Epithelial cell of esophagus (primary cell): ENCODE measurements at places on chromosomes 1 and 21.

- DNase-seq, result no peak
Measured at GRCh38 chr1:97780884-97781283, 139.9 kb downstream of the DPYD start.

DNA sequence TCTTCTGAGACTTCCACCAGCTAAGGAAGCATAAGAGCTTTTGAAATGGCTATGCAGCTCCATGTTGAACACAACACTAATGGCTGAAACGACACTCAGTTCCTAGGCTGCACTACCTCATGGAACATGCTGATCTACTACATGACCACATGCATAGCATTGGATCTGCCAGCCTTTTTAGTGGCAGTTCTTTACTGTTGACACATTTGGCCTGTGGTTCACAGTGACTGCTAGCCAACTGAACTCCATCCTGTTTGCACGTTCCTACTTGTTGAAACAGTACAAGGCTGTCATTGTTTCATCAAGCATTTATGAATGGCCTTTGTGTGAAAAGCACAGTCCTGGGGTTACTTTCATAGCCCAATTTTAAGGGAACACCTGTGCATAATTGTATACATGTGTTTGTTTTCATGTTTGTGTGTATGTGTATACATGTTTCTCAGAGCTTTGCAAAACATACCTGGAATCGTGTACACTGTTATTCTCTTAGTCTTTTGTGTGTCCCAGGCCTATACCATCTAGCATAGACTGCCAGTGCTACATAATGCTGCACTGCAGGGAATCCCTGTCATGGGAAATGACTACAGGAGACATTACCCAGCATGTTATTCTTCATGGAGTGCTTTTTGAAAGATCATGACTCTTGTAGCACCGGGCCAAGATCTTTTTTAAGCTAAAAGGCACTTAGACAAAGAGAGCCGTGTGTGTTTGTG, 179.6 kb upstream of the ESRRG start:
- peak; percentile 95 for DNase-seq

GRCh38 chr1:19392221-19392620, 80.1 kb downstream of the SLC66A1 start:
- DNase-seq, result no peak

DNA sequence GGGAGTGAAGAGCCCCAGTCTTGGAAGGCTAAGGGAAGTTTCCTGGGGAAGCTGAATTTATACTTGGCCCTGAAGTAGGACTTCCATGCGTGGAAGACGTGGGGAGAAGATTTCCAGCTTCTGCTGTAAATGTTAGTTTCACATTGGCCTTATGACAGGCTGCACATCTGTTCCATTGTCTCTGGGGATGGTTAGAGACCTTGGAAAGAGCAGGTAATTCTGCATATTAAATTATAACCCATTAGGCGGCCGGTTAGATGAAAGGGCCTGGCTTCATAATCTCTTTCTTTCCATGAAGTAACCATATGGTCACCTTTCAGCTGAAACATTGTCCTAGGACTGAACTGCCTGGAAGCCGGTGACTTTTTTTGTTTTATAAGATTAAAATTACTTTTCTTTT, 37.5 kb downstream of the DPT start:
- DNase-seq, result no peak

DNA sequence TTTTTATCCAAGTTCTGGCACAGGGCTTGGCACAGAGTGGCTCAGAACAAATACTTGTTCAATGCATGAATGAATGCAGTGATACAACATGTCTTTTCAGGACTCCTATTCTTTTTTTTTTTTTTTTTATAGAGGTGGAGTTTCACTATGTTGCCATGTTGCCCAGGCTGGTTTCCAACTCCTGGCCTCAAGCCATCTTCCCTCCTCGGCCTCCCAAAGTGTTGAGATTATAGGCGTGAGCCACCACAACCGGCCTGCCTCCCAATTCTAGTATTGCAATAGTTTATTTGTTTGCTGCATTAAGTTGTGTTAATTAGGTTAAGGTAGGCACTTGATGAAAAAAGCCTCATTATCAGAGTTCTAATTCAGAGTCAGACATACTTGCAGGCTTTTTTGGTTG, 17.9 kb downstream of the UBE4B start:
- DNase-seq, result no peak

GRCh38 chr1:224092601-224093000, 21.3 kb upstream of the FBXO28 start:
- DNase-seq, result no peak

GRCh38 chr1:40531381-40532061, at the start of gene ZNF684:
ZNF684 (plus strand) TSS chr1:40531637; CDS start chr1:40533167, 1,530 bp downstream.
- peak; percentile 98 for DNase-seq

GRCh38 chr1:206925106-206925736, 3.5 kb upstream of the FCMR start:
- DNase-seq, result no peak

DNA sequence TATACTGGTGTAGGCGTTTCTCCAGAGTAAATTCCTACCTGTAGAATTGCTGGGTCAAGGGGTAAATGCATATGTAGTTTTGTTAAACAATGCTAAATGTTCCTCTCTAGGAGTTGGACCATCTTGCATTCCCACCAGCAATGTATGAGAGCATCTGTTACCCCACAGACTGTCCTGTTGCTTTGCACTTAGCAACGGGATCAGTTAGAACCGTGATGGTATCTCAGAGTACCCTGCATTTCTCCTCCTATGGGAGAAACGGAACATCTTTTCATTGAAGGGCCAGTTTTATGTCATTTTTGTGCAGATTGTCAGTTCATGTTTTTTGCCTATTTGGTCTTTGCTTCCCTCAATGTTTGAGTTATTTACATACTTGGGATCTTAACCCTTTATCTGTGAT, 18.0 kb upstream of the RIPPLY3 start:
- DNase-seq, result no peak

DNA sequence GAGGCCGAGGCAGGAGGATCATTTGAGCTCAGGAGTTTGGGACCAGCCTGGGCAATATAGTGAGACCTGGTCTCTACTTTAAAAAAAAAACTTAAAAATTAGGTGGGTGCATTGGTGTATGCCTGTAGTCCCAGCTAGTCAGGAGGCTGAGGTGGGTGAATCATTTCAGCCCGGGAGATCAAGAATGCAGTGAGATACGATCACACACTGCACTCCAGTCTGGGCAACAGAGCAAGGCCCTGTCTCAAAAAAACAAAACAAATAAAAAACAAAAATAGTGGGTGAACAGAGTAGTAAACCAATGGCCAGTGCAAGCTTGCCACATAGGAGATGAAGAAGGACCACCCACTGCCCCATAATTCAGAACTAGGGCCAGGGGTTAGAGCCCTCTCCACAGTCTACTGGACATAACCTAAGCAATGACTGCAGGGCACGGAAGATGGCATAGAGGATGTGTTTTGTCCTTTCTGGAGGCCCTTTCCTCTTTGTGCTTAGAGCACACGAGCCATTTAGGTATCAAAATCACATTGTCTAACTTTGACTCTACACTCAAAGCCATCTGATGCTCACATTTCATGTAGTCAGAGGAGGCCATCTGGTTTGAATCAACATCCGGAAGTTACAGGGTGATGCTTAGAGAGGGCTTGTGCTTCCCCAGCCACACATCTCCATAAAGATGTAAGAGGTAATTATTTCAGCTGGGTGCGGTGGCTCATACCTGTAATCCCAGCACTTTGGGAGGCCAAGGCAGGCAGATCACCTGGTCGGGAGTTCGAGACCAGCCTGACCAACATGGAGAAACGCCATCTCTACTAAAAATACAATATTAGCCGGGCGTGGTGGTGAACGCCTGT, 12.6 kb downstream of the CD2 start:
- no peak for DNase-seq

GRCh38 chr1:46545784-46546183, 5.7 kb downstream of the KNCN start:
- no peak for DNase-seq

DNA sequence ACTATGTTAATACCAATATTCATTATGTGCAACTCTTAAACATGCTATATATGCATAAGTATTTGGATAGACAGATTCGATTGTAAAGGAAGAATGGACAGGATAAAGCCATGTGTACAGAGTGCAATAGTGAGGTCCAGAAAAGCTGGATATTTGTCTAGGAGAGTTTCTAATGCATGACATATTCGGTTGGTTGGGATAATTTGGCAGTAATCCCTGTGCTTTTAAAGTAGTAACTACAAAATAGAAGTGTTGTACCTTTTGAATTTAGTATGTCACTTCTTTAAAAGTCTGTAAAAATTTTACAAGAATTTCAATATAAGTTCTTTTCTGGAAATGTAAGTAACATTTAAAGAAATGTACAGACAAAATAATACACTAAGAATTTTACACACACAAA, 774.5 kb downstream of the USP25 start:
- no peak for DNase-seq

GRCh38 chr21:37195059-37195458, 72.1 kb downstream of the VPS26C start:
- DNase-seq, result no peak

DNA sequence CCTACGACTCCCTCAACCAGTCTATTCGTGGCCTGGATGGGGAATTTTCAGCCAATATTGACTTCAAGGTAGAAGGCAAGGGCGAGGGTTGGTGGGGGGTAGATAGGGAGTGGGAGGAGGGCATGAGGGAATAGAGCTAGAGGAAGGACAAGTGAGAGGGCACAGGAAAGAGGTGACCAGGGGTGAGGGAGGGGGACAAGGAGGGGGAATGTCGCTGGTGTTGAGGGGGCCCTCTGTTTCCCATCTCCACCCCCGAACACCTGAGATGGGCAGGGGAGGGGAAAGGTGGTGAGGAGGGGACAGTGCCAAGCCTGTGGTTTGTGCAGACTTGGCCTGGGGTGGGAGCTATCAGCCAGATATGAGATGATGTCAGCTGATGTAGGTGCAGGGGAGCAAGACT, 8.3 kb upstream of the ADAM15 start:
- DNase-seq, result no peak

- DNase-seq, result no peak
Measured at GRCh38 chr21:42627527-42628289, 25.7 kb upstream of the PDE9A start.

DNA sequence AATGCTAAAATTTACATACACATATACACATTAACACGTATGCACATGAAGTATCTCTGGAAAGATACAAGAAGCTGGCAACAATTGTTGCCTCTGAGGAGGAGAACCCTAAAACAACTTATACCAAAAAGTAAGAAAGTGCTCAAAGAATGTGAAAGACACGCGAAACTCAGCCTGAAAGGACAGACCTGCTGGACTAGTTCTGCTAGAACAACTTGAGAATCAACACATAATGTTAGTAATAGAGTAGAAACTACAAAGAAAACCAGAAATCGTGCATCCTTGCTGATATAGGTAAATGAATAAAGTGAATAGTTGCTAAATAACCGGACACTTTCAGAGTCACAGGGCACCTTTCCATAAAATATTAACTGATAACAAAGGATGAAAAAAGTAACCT, 242.5 kb downstream of the RERE start:
- peak; percentile 68 for DNase-seq
